Stimulated activated CD8-positive, alpha-beta memory T cell treated with anti-CD3 and anti-CD28 coated beads, Interleukin-4, amount 100 ng/mL, for 1 hour (primary cell): ENCODE measurements at places on chromosomes 12 and 14.

- no peak for DNase-seq
Measured at GRCh38 chr12:7729746-7730145, 17.4 kb downstream of the CLEC4C start.

DNA sequence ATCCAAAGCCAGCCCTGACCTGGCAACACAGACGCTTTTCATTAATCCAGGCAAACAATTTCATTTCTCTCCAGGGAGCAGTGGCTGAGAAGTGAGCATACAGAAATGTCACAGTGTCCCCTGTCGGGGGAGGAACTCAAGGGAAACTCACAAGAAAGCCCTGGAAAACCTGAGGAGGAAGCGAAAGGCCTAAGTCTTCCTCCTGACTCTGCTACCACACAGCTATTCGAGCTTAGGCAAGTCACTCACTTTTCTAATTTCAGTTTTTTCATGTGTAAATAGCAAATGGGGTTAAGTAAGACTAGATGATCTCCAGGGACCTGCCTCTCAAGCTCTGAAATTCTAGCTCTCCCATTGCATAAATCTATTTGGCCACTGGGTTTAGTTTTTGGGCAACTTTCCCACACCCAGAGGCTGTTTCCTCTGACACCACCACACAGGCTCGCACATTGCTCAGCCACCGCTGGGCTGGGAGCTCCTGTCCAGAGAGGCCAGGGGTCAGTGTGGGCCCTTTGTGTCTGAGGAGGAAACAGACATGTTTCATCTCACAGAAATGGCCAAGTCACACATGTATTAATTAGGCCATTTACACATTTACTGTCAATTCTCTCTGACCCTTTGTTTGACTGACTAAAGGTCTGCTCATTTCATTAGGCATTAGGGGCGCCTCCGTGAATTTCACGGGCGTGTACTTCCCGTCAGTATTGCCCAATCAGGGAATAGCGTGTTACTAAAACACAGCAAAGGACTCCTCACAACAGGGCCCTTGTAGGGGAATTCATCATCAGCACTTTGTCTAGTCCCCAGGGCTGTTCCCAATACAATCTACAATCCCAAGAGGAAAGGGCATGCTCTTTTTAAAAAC, 9.8 kb upstream of the PNMA1 start:
- DNase-seq = no peak

DNA sequence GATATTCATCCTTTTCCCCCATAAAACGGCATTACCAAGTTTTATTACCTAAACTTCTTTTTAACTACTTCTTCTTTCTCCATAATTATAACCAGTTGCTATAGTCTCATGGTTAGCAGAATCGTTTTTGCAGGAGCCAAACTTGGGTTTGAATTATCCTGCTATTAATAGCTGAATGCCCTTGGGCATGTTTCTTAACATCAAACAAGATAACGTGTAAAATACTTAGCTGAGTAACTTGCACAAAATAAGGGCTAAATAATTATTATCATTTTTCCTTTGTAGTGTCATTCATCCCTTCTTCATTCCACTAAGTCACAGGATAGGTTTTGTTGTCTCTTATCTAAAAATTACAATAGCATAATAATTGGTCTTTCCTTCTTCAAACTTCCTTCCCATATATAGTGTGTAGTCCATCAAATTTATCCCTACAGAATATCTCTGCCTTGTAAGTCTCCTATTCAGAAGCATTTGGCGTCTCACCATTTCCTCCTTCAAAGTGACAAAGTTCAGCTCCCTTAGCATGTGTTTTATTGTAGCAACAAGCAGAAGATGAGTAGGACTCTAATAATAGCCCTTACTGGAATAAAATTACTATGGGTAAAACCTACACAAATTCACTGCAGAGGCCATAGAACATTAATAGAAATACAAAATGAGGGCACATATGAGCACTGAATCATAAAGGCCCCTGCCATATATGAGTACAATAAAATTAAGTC, 63.8 kb downstream of the FAR2 start:
- no peak for DNase-seq

- DNase-seq = no peak
Measured at GRCh38 chr12:115998794-115999478, 278.6 kb downstream of the MED13L start.

DNA sequence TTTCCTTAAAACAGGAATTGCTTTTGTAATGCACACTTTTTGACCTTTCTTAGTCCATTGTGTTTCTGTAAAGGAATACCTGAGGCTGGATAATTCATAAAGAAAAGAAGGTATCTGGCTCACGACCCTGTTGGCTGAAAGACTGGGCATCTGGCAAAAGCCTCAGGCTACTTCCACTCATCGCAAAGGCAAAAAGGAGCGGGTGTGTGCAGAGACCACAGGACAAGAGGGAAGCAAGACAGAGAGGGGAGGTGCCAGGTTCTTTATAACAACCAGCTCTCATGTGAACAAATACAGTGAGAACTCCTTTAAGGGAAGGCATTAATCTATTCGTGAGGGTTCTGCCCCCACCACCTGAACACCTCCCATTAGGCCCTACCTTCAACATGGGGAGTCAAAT, 182.1 kb downstream of the C12orf50 start:
- no peak for DNase-seq

GRCh38 chr12:97209997-97210396, 252.6 kb upstream of the RMST start:
- DNase-seq = no peak

DNA sequence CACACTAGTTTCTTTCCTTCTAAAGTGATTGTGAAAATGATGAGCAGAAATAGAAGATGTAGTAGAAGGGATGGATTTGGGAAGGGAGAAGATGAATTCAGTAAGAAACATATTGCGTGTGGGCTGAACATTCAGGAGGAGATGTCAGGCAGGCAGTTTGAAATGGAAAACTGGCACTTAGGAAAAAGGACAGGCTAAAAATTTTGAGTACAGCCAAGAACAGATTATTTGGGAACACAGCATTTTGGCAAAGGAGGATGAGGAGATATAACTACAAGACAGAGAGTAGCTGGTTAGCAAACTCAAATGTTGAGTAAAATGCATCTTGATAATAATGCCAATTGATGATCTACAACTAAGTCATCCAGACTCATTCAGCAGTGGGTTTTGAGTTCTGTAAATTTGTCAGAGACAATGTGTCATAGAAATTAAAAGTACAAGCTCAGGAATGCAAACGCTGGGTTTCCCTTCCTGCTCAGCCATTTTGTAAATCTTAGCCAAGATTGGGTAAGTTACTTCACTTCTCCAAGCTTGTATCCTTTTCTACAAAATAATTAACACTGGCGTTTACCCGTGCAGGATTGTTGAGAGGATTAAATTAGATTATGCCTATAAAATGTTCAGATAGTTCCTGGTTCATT, 255.0 kb downstream of the NAV3 start:
- DNase-seq = no peak

DNA sequence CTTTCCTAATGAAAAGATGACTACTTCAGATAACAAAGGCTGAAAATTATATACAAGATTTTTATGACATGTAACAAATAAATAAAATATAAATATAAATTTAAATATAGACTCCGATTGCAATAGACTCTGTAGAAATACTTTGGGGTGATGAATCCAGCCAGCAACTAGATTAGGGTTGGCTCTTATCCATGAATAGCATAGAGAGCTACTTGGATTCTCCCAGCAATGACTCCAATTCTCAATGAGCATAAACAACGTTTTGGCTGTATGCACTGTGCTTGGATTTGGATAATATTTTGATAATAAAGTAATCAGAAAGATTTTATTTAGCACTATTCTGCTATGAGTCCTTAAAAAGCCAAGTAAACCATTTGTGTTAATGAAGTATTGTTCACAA, 58.0 kb upstream of the LRFN5 start:
- DNase-seq = no peak
